ENCODE measurements at places on chromosomes 6 and 20.
A peak's percentile ranks its signal among the peaks of the same experiment; 100 is the strongest.

DNA sequence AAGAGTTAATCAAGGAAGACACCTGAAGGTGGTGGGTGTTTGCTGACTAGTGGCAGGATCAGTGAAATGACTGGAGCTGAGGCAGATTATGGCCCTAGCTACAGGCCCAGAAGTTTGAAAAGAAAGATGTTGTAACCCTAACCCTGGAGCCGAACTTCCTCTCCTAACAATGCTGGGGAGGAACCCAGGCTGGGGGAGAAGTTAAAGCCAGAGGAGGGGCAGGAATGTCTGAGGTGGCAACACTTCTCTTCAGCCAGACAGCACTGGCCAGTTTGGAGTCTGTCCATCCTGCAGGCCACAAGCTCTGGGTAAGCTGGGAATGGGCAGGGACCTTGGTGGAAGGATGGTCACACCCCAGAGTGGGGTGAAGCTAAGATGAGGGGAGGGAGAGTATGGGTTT lies at the start of gene LST1:
Gene LST1, plus strand, starts transcription at position 270 of the 400 bp plus-strand sequence. CDS start 1,023 bp downstream, outside the sequence.
- no peak for DNase-seq

- DNase-seq, result no peak
Measured at GRCh38 chr6:116799945-116800344, 28.9 kb downstream of the GPRC6A start.

- no peak for DNase-seq
Measured at GRCh38 chr6:124494956-124495664, 467.1 kb upstream of the RNF217 start.

DNA sequence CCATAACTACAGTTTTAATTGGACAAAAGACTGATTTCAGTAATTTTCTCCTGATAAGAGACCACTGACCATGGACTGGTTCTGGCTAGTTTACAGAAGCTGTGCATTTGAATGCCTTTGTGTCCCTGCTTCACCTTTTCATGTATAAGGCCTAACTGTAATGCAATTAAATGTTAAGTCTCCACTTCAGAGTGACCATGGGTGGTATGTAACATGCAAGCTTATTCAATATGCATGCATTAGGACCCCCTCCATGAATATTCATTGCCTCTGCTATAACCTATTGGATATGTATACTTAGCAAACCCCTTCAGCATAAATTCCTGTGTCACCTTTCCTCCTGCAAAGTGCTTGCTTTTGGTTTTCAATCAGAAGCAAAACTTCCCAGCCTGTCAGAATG lies 2.2 kb downstream of the UBD start:
- DNase-seq, result no peak

- DNase-seq, result no peak
Measured at GRCh38 chr6:115270953-115271352, 789.7 kb downstream of the FRK start.

DNA sequence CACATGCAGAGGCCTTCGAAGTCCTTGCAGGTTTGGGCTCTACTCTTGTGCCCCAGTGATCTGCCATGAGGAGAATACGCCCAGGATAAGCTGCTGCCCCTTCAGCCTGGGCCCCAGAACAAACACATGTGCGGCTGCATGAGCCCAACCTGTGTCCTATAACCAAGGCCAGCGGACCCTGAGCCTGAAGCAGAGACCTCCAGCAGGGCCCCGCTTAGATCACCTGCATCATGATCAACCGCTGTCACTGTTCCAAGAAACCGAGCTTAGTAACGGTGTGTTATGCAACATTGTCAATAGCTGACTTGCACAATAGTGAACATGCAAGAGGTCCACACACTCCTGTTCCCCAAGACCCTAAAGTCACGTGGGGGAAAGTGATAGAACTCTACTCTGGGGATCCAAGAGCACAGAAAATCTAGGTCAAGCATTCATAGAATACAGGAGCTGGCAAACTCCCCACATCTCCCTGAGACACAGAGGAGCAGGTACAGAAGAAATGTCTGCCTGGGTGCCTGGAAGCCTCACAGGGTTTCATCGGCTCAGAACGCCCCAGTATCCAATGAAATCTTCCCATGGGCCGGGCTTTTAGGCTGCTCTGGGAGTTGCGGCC lies 136.2 kb downstream of the BMP7 start:
- no peak for DNase-seq

- DNase-seq, result no peak
Measured at GRCh38 chr6:38577492-38577891, 62.2 kb downstream of the BTBD9 start.

GRCh38 chr20:52457826-52458225 lies 266.2 kb upstream of the ZFP64 start:
- no peak for DNase-seq

GRCh38 chr6:109918227-109918626 lies 59.9 kb upstream of the GPR6 start:
- DNase-seq, result no peak

DNA sequence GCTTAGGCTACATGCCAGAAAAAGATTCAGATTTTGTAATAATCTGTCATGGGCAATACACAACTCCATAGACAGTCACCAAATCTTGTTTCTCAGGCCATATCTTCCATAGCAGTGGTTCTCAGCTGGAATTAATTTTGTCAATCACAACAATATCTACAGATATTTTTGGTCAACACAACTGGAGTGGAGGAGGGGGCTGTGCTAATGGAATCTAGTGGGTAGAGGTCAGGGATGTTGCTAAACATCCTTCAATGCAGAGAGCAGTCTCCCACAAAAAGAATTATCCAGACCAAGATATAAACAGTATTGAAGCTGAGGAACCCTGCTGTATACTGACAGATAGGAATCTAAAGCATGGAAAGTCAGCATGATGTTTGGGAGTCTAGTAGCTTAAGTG lies 174.6 kb downstream of the UBE3D start:
- DNase-seq, result no peak

GRCh38 chr6:161199850-161200249 lies 74.0 kb downstream of the AGPAT4 start:
- no peak for DNase-seq

DNA sequence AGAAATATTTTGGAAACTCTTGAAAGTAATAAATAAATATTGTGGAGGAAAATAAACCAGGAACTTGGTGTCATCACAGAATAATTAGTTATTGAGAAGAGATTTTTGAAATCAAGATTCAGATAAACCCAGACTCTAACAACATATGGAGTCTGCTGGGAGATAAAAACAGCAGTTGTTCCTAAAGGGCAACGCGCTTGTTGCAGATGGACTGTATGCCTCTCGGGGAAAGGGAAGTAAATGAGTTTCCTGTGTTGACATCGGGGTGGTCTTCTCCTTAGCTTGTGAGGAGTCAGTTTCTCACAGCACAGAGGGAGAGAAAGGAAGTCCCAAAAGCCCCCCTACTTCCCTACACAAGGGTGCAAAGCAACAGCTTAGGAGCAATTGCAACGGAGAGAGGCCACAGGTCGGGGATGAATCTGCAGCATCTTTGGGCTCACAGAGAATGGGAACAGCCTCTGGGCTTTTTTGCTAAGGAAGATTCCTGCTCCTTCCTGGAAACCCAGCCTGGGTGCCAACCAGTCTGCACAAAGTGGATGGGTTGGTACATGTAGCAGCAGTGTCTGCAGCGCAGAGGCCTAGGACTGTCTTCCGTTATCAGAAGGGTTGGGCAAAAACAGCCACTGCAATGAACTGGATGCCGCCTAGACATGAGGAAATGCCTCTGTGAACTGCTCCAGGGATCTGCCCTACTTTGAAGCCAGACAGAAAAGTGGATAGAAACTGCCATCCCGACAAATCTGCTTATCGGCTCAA lies 603.0 kb upstream of the NRSN1 start:
- DNase-seq, result no peak

DNA sequence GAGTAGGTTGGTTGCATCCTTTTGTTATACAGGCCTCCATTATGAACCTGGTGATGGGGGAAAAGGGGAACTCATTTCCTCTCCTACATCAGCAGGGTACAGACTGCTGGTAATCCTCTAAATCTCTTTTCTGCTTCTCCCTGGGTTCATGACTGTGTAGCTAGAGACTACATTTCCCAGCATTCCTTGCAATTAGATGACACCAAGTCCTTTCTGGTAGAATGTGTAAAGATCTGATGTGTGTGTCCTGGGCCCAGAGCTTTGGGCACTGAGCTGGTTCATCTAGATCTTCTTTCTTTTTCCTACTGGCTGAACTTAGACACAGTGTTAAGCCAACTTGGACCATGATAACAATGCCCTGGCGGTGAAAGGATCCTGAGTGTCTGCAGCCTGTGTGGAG lies 104.7 kb upstream of the IFNGR1 start:
- DNase-seq, result no peak

GRCh38 chr20:44014807-44015732 lies 100.4 kb downstream of the TOX2 start:
- DNase-seq, result no peak

GRCh38 chr6:36798852-36799251 lies 40.4 kb downstream of the CPNE5 start:
- no peak for DNase-seq

DNA sequence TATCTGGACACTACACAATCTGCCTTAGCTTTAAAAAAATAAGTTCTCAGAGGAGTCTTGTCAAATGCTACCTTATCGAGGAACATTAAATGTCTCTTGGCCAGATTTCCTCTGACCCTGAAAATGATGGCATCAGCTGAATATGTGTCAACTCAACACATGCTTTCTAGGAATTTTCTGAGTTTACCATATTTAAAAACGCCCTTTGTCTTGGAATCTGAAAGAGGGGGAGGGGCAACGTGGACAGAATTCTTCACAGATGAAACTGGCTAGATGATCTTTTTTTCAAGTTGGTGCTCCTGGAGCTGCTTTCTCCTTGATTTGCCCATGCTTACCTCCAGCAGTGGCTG lies 5.1 kb downstream of the SOX4 start:
- DNase-seq, result no peak

DNA sequence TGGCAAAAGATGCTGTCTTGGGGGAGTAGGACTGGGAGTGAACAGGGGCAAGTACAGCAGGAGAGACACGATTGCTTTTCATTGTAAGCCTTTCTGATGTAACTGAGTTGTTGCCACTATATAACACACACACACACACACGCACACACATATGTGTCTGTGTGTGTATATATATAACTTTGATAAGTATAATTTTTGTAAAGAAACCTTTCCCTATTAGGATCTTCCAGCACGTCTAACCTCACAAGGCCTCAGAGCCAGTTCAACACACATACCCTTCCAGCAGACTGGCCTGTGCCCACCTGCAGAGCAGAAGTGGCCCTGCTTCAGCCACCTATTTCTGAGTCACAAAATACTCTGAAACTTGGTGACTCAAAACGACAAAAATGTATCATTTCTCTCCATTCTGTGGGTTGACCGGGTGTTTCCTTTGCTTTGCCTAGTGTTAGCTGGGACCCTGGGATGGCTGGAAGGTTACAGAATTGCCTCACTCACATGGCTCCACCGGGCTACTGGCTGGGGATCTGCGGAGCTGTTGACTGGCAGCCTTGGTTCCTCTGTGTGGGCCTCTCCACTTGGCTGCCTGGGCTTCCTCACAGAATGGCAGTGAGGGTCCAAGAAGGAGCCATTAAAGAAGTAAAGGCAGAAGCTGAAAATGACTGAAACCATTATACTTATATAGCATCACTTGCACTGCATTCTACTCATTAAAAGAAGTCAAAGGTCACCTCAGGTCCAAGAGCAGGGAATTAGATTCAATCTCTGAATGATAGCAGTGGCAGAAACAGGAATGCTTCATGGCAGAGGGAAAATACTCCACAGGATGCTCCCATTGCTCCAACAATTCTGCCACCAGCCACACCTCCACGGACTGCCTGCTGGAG lies 126.4 kb downstream of the BANF2 start:
- no peak for DNase-seq

- DNase-seq, result no peak
Measured at GRCh38 chr6:82144852-82145340, 102.6 kb downstream of the IBTK start.

GRCh38 chr6:6875818-6876470 lies 231.8 kb upstream of the RREB1 start:
- DNase-seq, result no peak

GRCh38 chr20:46751856-46752255 lies 42.4 kb downstream of the SLC2A10 start:
- no peak for DNase-seq

DNA sequence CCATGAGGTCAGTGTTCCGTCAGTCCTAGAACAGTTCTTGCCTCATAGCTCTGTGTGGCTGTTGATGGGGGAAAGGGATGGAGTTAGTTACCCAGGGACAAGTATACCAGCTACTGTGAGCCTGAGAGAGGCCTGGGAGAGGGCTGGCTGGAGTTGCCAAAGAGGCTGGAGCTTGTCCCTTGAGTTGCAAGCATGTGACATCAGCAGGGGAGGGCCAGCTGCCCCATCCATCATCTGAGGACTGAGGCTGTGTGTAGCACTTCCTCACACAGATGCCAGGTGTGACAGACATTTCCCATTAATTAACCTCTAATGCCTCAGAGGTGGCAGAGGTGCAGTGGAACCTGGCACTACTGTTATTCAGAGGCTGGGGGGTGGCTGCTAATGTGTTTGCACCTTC lies 131.6 kb downstream of the PHACTR3 start:
- no peak for DNase-seq

DNA sequence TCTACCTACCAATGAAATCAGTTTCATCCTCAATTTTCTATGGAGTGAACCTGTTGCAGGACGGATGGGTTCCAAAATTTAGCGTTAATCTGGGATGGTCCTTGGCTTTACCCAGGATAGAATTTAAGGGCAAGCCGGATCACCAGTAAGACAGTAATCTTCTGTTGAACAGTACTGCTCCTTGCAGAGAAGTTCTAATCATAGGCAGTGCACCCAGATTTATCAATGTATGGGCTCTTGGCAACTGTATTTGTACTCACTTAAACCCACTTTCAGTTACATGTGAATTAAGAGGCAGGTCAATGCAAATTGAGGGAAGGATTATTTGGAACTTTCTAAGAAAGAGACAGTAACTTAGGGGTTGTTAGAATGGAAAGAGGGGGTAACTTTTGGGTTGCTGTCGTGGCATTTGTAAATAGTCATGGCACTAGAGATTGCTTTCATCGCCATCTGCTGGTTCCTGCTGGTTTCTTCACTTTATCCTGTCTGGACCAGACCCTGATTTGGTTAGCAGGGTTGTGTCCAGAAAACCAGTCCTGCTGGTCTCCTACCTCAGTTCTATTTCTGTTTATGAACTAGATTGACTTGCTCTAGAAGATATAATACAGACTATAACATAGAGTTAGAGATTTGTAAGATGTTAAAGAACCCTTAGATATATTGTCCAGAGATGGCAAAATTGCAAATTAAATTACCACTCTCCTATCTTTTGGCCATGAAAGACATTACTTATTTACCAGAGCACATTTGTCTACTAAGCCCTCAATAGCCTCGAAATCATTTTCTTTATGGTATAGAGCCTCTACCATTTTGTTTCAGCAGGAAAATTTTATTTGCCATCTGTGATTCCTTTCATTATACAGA lies 646.3 kb downstream of the UTRN start:
- peak; percentile 4 for DNase-seq

- no peak for DNase-seq
Measured at GRCh38 chr6:53347250-53347920, 1.4 kb downstream of the ELOVL5 start.

Measured in stimulated activated CD4-positive, alpha-beta T cell treated with anti-CD3 and anti-CD28 coated beads, Interleukin-1b, Interleukin-23, amount 100 ng/mL, for 24 hours (primary cell).